ENCODE measurements at places on chromosomes 7 and 10.

GRCh38 chr10:120987359-120987758, 136.2 kb downstream of the WDR11 start:
- DNase-seq, result no peak

- no peak for DNase-seq
Observed at GRCh38 chr7:157391036-157391710, 54.4 kb downstream of the DNAJB6 start.

GRCh38 chr7:29386196-29386765, 177.4 kb upstream of the PRR15 start:
- DNase-seq, result no peak

DNA sequence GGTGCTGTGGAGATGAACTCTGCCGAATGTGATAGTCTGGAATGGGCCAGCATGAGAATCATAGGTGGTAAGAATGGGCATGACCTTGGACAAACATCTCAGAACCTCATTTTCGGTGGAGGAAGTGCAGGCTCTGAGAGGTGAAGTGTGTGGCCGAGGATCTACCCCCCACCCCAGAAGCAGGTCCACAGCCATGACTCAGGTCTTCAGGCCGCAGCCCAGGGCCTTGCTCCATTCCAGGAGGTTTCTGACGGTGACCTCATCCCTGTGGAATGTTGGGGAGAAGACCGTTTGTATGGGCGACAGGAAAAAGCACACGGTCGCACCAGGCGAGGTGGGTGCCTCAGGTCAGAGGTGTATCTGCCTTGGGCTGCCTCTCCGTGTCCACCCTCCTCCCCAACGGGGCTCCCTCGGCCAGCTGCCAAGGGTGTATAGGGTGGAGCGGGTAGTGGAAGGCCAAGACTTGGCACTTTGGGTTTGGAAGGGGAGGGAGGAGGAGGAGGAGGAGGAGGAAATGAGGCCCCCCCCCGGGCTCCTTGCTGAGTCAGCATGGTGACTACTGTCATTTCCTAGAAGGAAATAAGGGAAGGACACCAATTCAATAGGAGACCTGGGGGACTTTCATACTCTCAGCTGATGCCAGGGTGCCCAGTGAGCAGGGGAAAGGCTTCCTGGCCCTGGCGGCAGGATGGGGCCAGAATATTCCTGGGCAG, 168.0 kb upstream of the RHEB start:
- DNase-seq, result no peak

GRCh38 chr7:73703757-73704639, 15.5 kb downstream of the STX1A start:
- DNase-seq, result peak; percentile 84

DNA sequence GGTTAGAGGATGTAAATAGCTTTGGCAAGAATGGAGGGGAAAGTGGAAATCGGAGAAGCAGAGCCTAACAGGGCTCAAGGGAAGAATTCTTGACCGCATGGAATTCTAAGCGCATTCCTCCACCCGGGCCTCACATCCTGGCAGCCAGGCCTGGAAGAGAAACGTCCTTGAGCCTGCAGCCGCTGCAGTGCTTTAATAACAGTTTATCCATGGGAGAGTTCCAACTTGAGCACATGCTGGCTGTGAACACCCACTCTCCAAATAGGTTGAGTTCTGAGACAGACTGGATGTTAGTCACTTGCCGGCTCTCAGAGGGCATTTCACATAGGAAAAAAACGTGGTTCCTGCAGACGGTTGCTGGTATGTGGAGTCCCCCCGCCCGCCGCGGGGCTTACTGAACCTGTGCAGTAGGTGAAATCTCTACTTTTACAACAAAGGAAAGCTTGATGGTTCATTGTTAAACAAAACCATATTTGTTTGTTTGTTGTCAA, 61.4 kb upstream of the STEAP1B start:
- no peak for DNase-seq

GRCh38 chr10:3408603-3409365, 236.2 kb upstream of the PITRM1 start:
- no peak for DNase-seq

GRCh38 chr7:35019801-35020200, 17.5 kb downstream of the DPY19L1 start:
- DNase-seq, result no peak

DNA sequence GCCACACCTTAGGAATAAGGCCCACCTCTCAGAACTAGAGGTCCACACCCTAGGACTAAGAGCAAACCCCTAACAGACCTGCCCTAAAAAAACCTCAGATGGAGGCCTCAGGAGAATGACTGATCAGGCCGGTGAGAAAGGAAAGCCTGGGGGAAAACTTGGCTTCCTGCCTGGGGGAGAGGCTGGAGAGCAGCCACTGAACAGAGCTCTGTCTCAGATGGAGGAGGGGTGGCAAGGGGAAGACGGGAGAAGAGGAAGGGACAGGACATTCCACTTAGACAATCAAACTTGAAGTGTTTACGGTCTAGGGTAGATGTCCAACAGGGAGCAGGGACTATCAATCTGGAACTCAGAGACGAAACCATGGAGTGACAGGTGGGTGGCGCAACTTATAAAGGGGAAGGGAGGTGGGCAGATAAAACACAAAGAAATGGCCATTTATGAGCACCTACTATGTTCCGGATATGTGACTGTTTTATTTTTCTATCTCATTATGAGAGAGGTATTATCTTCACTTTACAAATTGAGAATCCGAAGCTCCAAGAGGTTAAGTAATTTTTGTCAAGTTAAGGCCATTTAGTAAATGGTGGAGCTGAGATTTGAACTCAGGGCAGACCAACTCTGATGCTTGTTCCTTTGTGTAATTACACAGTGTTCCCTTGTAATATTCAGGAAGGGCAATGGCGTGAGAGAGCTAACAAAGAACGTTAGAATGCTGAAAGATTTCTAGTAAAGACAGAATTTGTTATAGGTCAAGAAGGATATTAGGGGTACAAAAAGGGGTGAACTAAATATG, 82.6 kb downstream of the DNMBP start:
- no peak for DNase-seq

GRCh38 chr10:6204063-6204340, 1.3 kb downstream of the PFKFB3 start:
- no peak for DNase-seq

DNA sequence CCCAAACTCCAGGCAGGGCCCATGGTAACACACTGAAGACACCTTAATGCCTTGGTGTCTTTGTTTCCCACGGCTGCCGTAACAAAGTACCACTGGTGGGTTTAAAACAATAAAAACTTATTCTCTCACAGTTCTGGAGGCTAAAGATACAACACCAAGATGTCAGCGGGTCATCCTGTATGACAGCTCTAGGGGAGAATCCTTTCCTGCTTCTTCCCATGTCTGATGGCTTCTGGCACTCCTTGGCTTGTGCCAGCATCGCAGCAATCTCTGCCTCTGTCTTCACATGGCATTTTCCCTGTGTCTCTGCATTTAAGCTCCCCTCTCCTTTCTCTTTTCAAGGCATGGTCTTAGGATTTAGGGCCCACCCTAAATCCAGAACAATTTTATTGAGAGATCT, 33.1 kb downstream of the PRSS2 start:
- DNase-seq, result no peak

- no peak for DNase-seq
Observed at GRCh38 chr7:139049936-139050335, 14.1 kb upstream of the ZC3HAV1L start.

DNA sequence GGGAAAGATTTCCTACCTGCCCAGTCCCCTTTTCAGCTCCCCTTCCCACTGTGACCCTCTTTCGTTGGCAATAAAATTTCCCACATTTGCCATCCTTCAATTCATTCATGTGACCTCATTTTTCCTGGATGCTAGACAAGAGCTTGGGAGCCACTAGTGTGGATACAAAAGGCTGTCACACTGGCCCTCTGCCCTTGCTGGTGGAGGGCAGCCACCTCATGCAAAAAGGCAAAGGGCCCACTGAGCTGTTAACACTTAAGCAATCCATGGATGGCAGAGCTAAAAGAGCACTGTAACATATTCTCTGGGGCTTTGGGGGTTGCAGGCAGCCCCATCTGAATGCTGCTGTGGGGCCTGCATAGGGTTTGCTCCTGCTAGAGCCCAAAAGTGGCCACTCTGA, 315.1 kb downstream of the NEBL start:
- DNase-seq, result no peak

DNA sequence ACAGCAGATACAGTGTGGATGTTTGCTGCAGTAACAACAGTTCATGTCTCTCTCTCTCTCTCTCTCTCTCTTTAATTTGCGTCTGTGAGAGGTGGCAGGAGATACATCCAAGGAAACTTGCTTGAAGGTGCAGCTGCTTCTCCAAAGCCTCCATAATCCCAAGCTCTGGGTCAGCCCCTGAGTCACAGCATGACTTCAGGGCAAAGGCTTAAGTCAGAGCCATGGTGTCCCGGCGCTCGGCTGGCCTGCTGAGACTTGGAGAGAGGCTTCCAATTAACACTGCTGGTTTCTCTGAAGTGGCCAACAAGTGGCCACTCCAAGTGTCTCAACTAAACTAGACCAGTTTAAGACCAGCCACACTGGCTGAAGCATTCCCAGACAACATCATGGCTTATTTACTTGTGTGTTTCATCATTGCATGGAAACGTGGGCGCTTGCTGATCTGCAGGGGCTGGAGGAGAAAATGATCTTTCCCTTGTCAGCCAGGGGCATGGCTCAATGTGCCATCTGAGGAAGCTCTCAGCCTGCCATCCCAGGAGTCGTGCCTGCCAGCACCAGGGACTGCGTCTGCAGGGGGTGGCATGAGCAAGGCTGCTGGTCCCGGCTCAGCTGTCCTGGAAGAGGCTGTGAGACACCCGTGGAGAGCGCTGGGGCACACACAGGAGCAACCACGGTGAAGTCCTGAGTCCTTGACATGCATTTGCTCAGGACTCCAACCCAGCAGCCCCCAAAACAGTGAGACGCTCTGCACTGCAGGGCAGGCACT, 254.2 kb downstream of the COBL start:
- DNase-seq, result no peak

GRCh38 chr10:124288486-124288885, 130.2 kb downstream of the OAT start:
- DNase-seq, result no peak

All from NCI-H2171 (cell line).